Stimulated activated CD4-positive, alpha-beta T cell treated with anti-CD3 and anti-CD28 coated beads, Interleukin-4, amount 100 ng/mL, for 1 hour (primary cell): ENCODE measurements at places on chromosomes 4 and X.

DNA sequence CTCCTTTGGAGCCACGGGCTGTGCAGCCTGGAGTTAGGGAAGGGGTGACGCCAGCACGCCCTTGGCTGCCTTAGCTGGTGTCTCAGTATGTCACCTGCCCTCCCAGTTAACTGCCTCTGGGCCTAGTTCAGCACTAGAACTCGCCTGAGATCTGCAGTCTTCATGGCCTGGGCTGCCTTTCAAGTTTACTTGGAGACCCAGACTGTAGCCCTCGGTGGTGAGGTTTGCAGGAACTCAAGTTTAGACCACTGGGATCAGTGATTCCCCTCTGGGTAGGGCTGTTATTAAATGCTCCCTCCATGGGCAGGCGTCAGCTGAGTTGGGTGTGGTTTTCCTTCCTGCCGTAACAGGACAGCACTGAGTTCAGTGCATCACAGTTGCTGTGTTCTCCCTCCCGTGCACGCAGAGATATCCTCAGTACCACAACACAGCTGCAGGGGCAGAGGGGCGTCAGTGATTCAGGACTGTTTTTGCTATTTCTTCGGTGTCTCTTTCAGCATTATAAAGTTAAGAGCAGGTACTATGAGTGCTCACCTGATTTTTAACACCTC lies 30.5 kb downstream of the PLAC8 start:
- peak; percentile 34 for DNase-seq

DNA sequence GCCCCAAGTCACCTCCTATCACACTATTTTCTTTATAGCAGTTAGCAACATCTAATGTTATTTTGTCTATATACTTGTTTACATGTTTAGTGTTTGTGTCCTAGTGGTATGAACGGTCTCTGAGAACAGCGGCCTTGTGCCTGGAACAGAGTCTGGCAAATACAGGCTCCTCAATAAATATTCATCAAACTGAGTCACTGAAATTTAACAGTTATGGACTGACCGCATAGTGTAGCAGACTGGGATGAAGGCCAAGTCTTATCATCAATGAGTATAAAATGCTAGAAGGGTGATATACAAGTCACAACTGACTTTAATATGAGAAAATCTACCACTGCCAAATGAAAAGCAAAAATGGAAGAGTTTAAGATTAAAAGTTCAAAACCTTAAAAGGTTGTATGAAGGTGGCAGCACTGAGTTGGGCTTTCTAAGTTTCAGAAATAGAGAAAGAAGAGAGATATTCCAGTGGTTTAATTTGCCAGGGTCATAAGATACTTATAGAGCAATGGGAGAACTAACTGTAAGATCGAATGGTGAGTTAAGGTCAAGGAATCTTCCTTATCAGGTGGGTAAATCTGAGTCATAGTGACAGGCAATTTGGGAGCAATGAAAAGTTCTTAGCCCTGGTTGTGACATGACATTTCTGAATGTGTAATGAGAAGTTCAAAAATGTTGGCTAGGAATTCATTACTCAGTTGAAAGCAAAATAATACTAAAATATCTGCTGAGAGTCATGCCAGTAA lies 34.9 kb downstream of the ELOVL6 start:
- DNase-seq: no peak

DNA sequence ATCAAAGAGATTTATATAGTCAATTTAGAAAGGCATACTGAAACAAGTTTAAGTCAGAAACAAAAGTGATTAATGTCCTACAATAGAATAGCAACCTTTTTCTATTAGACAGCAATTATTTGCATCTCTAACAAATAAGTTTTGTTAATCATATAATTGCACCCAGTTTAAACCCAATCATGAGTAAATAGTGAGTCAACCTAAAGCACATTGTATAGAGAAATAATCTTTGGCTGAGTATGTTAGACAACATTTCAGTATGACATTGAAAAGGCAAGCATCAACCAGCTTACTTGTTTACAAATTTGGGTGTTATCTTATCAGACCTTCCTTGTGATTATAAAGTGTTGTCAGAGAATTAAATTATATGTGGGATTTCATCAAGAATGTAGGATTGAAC lies 209.5 kb downstream of the IL15 start:
- DNase-seq: no peak

DNA sequence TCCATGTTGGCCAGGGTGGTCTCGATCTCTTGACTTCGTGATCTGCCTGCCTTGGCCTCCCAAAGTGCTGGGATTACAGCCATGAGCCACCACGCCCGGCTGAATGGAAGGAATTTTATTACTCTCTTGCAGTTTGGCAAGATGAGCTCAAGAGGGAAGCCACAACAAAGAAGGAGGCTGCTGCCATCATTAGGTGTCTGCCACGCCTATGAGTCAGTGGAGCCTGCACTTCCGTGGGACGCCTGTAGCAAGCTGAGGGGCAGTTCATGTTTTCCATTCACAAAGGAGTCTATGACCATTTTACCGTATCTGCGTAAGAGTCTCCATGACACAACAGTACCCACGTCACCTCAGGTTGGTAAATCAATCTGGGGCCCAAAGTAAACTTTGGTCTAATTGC lies 51.2 kb upstream of the CHRNA9 start:
- DNase-seq: peak; percentile 71

- peak; percentile 26 for DNase-seq
Measured at GRCh38 chrX:41923978-41924683, 777 bp upstream of the CASK start.

GRCh38 chr4:37549041-37549440 lies 137.1 kb downstream of the RELL1 start:
- DNase-seq: no peak

DNA sequence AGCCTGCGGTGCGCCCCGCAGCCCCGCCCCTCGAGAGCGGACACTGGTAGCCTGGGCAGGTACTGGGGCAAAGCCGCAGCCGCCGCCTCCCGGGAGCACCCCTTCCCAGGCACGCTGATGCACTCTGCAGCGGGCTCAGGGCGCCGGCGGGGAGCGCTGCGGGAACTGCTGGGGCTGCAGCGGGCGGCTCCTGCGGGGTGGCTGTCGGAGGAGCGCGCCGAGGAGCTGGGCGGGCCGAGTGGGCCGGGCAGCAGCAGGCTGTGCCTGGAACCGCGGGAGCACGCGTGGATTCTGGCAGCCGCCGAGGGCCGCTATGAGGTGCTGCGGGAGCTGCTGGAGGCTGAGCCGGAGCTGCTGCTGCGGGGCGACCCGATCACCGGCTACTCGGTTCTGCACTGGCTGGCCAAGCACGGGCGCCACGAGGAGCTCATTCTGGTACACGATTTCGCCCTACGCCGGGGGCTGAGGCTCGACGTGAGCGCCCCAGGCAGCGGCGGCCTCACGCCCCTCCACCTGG lies 401 bp downstream of the SOWAHD start:
- DNase-seq: peak; percentile 27

GRCh38 chrX:140794642-140795041 lies 85.1 kb downstream of the LINC00632 start:
- DNase-seq: no peak

GRCh38 chrX:17413228-17413627 lies 38.2 kb downstream of the NHS start:
- DNase-seq: no peak

DNA sequence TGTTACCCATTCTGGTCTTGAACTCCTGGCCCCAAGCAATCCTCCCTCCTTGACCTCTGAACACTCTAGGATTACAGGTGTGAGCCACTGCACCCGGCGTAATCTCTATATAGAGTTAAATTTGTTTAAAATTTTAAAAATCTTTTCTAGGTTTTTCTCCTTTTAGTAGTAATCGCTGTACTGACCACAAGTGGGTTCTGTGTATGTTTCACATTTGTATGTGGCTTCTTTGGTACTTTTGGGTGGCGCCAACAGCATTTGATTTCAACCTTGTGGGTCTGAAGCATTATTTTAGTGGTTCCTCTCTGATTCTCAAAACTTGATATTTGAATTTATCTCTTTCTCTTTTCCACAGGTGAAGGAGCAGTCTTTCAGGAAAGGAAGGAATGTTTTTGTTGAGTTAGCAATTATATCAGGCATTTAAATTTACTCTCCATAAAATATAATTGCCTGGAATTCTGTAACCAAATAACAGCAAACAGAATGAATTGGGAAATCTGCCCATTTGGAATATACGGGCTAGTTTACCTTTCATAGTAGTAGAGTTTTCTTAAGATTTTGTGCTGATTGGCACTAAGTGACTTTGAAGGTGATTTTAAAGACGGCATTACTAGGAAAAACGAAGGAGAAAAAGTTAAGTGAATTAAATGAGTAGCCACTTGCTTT lies 29.5 kb downstream of the ARHGAP10 start:
- no peak for DNase-seq

GRCh38 chrX:64976673-64977040 lies 407 bp upstream of the ZC4H2 start:
- peak; percentile 1 for DNase-seq

GRCh38 chr4:26772096-26772873 lies 88.4 kb upstream of the STIM2 start:
- DNase-seq: no peak

GRCh38 chr4:118279328-118279727 lies 73.5 kb downstream of the PRSS12 start:
- no peak for DNase-seq

- DNase-seq: no peak
Measured at GRCh38 chr4:176635372-176636261, 157.1 kb downstream of the VEGFC start.

GRCh38 chr4:48939785-48940184 lies 33.2 kb upstream of the OCIAD2 start:
- no peak for DNase-seq

- DNase-seq: no peak
Measured at GRCh38 chrX:23784470-23785331, 1.7 kb downstream of the SAT1 start.

DNA sequence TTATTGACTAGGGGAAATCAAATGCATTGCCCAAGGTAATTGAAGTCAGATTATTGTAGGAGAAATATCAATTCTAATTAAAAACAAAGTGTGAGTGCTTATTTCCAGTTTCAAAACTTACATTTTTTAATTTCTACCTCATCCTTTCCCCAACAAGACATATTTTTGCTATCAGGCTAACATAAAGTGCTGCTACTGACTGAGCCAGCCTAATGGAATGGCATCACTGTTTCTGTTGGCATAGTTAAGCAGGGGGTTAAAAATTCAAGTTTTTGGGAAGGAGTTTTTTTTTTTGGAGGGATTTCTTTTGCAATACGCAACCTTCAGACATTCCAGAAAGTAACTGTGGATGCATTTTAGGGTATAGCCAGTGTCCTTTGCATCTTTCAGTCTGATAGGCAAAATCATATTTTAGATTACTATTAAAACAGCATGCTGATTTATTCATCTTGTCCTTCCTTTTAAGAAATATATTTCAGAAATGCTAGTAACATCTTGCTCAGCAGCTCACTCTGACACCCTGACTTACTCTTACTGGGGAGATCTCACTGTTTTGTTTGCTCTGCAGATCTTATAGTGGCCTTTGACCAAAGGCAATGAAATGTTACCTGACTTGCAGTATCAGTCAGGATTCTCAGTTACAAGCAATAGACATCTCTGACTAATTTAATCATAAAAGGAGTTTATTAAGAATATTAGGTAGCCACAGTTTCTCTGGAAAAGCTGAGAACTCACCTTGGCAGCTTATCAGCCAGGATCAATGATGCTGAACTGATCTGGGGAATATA lies 24.4 kb downstream of the GAB1 start:
- no peak for DNase-seq

GRCh38 chr4:154084864-154085263 lies 296.0 kb upstream of the SFRP2 start:
- DNase-seq: no peak

GRCh38 chr4:84569009-84569408 lies 13.9 kb upstream of the CDS1 start:
- no peak for DNase-seq
